Fibroblast of pulmonary artery (primary cell): ENCODE measurements at places on chromosomes 6 and 20.
A peak's percentile ranks its signal among the peaks of the same experiment; 100 is the strongest.

GRCh38 chr6:107062691-107063090 lies 34.7 kb downstream of the MTRES1 start:
- DNase-seq = no peak

GRCh38 chr6:15780437-15780836 lies 117.6 kb upstream of the DTNBP1 start:
- no peak for DNase-seq

- peak; percentile 61 for DNase-seq
Measured at GRCh38 chr6:63560801-63561287, 11.4 kb upstream of the LOC128125822 start.

GRCh38 chr6:52493669-52494068 lies 73.5 kb downstream of the EFHC1 start:
- no peak for DNase-seq

- DNase-seq = no peak
Measured at GRCh38 chr6:133546098-133546497, 304.9 kb downstream of the EYA4 start.
